Activated effector memory CD4-positive, alpha-beta T cell treated with anti-CD3 and anti-CD28 coated beads, Interleukin-2, amount 50 U/mL, for 16 hours (primary cell): ENCODE measurements at places on chromosomes 3 and 15.

DNA sequence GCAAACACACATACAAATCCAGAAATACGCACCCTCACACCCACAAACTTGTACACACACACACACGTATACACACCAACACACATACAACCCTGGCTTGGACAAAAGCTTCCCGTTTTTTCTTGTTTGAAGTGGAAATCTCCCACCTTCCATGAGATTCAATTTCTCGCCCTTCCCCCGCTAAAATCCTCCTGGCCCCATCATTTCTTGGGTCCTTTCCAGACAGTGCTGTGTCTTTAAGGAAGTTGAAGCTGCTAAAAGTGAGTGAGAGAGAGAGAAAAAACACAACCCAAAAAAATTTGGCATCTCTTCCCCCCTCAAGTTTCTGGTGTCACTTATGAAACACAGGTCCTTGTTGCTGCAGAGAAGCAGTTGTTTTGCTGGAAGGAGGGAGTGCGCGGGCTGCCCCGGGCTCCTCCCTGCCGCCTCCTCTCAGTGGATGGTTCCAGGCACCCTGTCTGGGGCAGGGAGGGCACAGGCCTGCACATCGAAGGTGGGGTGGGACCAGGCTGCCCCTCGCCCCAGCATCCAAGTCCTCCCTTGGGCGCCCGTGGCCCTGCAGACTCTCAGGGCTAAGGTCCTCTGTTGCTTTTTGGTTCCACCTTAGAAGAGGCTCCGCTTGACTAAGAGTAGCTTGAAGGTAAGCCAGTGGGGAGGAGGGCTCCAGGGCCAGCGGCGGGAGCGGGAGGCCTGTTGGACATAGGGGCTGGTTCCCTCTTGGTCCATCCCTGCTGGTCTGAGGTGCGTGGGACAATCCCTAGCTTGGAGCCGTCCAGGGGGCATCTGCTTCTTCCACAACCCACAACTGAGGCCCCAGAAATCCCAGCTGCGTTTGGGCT lies at the start of gene ISLR:
TSS of gene ISLR (plus strand) at position 331 of the 839 bp plus-strand sequence. CDS start 1,149 bp downstream, outside the sequence.
- DNase-seq = peak; percentile 50

DNA sequence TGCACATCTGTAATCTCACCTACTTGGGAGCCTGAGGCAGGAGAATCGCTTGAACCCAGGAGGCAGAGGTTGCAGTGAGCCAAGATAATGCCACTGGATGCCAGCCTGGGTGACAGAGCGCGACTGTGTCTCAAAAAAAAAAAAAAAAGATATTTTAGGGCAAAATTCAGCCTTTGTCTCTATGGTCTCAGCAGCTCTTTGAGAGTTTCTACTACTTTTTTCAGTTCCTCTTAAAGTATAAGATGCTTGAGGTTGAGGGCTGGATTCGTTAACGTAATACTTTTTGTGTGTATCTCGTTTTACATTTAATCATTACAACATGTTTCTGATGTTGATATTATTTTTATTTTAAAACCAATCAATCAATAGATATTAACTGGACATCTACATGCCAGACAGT lies 381.2 kb upstream of the TBL1XR1 start:
- no peak for DNase-seq

- no peak for DNase-seq
Measured at GRCh38 chr15:58908550-58909309, 24.7 kb downstream of the SLTM start.

DNA sequence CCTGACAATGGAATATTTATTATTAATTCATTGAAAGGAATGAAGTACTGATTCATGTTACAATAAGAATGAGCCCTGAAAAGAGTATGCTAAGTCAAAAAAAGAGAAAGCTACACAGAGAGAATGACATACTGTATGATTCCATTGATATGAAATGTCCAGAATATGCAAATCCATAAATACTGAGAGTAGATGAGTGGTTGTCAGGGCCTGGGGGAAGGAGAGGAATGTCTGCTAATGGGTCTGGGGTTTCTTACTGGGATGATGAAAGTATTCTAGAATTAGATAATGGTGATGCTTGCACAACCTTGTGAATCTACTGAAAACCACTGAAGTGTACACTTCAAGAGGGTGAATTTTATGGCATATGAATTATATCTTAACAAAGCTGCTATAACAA lies 79.9 kb upstream of the HACD2 start:
- DNase-seq = no peak

- peak; percentile 87 for DNase-seq
Measured at GRCh38 chr15:74955796-74956647, 550 bp downstream of the RPP25 start.

- no peak for DNase-seq
Measured at GRCh38 chr15:79213650-79214049, 68.9 kb upstream of the ANKRD34C start.

DNA sequence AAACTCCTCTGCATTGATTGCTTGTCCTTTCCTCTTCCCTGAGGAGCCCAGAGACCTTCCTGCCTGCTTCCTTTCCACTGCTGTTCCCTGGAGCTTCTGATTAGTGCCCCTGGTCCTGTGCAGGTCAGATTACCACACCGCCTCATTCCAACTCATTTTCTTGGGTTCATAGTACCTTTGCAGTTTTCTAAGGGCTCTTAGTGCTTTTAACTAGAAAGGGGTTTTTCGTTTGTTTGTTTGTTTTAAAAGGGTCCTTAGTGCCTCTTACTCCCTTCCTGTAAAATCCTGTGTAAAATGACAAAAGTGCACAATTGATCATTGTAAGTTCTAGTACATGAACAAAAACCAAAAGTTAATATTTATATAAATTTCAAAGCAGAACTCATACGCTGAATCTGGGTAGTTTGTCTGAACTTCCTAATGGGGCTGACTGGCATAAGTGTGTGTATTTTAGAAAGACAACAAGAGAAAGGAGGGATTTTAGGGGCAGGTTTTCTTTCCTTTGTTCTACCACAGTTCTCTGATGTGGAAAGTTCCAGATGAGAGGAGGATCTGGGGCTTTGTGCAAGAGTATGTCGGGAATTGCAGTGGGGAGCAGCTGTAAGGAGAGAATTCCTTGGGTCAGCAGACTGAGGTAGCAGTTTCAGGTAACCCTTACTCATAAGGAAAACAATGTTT lies 30.6 kb downstream of the SNRK start:
- no peak for DNase-seq

GRCh38 chr3:138686771-138687221 lies 78.2 kb downstream of the FAIM start:
- DNase-seq = no peak

DNA sequence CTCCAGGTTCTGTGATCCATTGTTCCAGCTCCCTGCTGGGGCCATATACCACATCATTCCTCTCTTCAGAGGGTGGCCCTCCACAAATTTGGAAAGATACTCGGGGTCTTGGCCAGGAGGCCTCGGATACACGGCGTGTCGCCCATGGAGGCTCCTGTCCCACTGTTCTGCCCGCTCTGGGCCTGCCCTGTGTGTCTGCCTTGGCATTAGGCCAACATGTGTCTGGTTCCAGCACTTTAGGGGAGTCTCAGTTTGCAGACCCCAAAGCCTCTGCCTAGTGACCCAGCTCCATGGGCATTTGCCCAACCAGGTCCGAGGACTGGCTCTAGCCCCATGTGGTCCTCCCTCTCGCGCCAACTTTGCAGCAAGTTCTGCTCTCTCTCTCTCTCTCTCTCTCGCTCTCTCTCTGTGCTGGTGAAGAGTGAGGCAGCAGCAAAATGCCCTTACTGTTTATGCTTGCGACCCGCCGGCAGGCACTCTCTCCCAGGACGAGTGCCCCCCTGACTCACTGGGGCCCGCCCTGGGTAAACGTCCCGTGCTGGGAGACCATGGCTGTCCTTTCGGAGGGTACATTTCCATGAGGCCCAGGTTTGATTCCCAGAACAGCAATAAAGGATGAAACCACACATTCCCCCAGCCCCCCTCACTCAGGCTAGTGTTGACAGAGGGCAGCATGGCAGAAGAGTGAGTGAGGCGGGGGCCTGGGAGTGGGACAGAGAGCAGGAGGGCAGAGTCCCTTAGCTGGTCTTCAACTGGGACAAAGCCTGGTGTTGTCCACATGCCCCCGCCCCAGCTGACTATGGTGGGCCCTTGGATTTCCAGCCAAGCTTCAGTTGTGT lies 77.9 kb downstream of the ISG20 start:
- DNase-seq = no peak

DNA sequence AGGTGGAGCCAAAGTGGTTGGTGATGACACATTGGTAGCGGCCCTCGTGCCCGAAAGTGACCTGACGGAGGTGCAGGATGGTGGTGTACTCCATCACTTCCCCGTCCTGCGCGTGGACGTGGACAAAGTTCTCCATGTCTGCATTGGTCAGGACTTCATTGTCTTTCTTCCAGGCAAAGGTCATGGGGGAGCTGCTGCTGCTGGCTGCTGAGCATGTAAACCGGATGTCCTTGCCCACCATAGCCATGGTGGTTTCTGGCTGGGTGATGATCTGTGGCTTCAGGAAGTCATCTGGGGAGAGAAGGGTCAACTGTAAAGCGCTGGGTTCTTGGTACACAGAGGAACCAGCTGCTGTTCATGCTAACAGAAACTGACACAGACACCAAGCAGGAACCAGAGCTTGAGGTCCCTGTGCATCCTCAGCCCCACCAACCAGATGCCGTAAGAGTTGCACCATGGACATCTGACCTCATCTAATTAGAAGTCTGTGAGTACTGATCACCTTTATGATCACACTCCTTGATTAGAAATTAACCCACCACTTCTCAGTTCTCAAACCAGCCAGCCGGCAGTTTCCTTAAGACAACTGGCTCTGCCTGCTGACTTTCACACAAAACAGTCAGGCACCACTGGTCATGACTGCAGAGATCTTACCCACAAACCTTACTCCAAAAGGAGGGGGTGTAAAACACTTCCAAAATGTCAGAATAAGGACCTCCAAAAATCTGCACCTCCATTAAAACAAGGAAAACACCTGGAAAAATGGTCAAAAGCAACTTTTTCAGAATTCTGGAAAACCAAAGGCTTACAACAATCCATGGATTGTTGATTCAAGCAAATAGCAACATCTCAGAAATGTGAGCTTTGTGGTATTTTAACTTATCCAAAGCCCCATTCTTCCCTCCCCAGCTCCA lies 114.6 kb downstream of the LRIG1 start:
- DNase-seq = no peak

DNA sequence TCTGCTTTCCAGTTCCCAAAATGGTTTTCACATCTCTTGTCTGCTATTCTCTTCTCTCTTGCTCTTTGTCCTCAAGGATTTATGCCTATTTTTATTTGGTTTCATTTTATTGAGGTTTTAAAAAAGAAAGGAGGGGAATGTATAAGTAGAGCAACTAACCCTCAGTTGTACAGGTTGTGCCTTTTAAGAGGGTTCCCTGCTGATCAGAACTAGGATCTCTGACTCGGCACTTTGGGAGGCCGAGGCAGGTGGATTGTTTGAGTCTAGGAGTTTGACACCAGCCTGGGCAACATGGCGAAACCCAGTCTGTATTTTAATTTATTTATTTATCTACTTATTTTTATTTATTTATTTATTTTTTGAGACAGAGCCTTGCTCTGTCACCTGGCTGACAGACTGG lies 123.6 kb downstream of the ZNF609 start:
- DNase-seq = no peak

DNA sequence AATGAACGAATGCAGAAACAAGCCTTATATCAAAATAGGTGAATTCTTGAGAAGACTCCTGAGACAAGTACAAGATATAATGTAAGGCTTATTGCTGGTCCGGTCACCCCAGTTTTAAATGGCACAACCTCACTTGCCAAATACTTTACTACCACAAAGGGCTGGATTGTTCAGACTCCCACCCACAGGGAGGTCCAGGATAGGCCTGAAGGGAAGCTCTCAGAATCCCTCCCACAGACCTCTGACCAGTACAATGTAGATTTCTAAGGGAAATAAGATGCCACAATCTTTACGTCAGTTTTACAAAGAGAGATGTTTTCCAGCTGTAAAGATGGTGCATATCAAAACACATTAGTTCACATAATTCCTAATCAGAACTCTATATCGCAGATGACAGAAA lies 577.7 kb upstream of the ADAMTS9 start:
- no peak for DNase-seq

DNA sequence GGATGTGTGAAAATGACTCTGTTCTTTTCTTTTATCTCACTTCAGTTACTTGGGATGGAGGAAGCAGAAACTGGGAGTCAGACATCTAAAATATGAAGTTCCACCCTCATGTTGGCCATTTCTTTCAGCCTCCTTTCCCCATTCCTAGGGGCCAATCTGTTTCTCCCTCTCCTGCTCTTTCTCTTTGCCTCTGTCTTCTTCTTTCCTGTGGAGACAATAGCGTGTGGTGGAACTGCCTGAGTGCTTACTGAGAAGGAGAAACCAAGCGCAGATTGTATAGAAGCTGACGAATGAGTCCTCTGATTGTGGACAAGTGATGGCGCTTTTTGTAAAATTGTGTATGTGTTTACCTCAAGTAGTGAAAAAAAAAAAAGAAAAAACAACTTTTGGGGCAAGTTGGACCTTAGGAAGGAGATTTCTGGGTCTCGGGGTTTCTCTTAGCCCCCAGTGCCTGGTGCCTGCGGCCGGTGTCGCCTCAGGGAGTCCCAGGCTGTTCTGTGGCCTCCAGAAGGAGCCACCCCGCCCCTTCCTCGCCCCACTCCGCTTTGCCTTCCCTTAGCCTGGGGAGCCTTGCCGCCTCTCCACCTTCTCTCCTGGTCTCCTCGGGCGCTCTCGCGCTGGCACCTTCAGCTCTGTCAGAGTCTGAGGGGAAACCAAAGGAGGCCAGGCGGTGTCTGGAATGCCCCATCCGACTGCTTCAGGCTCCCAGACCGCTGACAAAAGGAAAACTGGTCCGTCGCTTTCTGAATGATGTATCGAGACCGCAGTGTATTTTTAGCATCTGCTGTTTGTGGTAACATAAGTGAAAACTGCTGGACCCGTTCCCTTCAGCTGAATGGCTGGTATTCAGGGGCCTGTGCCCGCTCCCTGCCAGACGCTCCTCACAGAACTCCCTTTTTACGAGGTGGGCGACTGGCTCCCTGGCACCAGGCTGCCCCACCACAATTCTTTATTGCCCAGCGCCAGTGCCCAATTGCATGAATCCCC lies 30.1 kb downstream of the SCG5 start:
- no peak for DNase-seq

DNA sequence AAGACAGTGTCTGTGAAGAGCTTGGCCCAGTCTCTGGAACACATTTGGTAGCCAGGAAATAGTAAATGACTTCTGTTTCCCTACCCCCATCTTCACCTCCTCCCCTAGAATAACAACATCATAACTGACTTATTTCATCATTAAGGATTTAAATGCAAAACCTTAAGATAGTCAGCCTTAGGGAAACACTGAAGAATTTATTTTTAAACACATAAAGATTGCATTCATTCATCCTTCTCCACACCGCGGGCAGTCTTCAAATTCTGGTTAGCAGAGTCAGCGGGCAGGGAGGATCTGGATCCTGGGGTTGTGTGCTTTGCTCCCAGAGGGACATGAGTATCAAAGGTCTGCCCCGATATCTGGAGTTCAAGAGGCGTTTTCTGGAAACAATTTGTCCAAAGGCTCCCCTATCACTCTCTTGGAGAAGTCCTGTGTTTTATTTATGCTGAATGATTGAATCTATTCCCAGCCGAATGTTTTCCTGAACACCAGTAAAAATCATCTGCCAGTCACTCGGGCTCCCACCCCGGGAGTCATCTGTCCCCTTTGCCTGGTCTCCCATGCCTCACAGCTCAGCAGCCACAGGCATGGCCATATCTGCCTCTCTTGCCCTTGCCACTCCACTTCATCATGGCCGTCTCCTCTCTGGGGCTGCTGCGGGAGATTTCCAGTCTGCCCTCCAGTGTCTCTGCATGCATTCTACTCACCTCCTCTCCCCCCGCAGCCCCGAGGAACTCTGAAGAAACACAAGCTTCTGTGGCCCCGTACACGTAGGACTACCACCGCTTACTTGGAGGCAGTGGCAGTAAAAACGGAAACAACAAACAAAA lies 234.7 kb upstream of the CTDSPL start:
- no peak for DNase-seq
